ENCODE measurements at places on chromosomes 2 and 18.

DNA sequence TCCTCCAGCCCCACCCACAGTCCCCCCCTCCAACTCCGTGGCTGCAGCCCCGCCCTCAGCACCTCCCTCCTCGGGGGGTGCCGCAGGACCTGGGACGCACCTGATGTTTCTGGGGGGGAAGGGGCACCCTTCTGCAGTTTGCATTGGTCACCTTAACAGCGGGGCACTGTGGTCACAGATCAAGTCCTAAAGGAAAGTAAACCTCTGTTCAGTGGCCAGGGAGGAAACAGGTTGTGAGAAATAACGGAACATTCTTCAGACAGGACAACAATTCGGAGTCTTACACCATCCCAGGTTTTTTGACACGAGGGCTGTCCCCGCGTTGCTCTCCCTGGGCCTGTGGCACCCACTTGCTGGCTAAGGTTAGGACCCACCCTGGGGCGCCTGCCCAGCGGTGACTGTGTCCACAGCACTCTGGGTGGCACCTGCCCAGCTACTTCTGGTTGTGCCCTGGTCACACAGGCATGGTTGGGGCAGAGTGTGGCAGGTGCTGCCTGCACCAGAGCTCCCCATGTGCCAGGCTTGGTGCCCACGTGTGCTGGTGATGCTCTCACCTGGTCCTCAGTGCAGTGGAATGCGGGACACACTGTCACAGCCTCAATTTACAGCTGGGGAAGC is 93.5 kb upstream of the OTOS start:
- DNase-seq: no peak

GRCh38 chr2:111100087-111100764 is 20.5 kb upstream of the BCL2L11 start:
- no peak for DNase-seq

DNA sequence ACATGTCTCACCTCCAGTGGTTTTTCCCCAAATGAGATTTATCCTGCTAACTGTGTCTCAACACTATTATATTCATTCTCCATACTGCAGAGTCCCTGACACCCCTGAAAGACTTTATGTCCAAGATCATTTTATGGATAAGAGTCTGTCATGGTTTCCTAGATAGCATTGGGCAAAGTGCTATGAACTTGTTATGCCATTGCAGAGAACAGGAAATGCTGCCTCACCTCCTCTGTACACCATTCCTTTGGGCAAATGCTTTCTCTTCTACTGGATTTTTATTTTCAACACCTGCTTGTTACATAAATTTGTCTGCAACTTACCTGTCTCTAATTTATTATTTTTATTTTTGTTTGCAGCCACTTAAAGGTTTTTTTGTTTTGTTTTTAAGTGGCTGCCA is 652.5 kb upstream of the FAM98A start:
- DNase-seq: no peak

DNA sequence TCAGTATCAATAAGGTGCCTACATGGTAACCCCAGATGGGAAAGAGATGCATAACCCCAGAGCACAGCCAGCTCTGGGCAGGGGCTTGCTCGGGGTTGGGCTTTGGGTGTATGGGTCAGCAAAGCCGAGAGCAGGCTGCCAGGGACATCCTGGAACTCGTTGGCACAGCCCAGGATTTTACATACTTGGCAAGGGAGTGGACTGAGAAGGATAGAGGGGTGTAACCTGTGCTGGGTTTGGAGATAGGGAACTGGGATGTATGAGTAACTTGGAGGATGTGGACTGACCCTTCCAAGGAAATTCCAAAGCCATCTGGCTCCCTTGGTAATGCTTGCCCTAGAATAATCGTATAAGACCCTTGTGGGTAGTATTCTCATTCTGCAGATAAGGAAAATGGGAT is 44.2 kb downstream of the GPR39 start:
- DNase-seq: no peak

DNA sequence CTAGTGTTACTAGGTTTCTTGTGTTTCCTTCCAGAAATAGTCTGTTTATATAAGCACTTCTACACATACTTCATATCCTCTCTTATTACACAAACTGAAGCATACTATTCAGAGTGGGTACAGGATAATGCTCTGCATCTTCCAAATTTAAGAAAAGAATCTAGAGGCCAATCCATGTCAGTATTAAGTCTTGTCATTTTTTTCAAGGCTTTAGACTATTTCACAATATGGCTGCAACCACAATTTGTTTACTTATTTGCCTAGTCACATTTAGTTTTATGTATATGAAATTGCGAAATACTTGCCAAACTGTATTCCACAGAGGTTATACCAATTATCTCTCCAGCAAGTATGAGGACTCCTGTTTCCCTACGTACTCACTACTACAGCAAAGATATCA is 27.9 kb downstream of the IWS1 start:
- DNase-seq: peak; percentile 84

- no peak for DNase-seq
These were observed 40.5 kb downstream of the OXER1 start for GRCh38 chr2:42723465-42723864.
